ENCODE measurements at places on chromosomes 12 and 14.

DNA sequence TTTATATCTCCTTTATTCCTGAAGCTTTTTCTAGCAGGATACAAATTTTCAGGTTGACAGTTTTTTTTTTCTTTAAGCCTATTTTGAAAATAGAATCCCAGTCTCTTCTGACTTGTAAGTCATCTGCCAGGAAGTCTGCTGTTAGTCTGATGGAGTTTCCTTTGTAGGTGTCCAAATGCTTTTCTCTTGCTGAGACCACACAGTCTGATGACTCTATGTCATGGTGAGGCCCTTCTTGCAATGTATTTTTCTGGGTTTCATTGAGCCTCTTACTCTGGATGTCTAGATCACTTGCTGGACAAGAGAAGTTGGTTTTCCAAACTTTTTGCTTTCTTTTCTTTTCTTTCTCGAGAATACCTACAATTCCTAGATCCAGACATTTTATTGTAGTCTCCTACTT, 30.6 kb downstream of the USP15 start:
- DNase-seq, result no peak

DNA sequence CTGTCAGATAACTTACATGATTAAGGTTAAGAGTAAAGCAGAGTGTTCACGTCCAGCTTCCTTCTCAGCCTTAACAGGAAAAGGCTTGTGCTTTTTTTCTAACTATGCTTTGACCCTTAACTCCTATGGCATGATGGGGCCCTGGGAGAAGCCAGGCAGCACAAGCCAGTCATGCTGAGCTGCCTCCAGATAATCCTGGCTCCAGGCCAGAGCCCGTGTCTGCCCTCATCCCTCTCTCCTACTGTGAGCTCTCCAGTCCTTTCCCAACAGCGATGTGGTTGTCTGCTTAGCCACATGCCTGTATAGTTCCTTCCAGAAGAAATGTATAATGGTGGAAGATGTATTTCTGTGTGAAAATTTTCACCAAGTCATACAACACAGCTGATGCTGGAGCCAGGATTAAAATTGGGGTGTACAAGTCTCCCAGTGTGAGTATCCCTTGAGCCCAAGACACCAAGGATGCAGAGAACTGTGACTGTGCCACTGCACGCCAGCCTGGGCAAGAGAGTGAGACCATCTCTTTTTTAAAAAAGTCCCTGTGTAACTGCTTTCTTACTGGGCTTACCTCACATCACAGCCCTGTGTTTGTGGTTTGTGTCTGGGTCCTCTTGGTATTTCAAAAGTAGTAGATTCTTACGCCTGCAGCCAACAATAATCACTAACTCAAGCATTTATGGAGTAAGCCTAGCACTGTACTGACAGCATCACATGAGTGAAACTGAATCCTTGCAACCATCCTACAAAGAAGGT, 7.9 kb upstream of the ITFG2 start:
- DNase-seq, result no peak

- DNase-seq, result no peak
Measured at GRCh38 chr12:116604951-116605641, 45.9 kb downstream of the MAP1LC3B2 start.

GRCh38 chr12:112795582-112795981, 4.0 kb downstream of the RPH3A start:
- DNase-seq, result no peak

DNA sequence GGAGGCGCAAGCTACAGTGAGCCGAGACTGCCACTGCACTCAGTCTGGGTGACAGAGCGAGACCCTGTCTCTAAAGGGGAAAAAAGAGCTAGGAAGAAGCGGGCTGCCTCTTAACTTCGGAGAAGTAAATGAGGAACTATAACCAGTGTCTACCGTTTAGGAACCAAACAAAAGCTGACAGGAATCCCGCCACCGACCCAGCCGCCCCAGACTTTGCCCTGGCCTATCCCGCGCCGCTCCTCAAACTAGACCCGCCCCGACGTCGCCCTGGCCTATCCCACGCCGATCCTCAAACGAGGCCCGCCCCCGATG, 568 bp upstream of the SIVA1 start:
- no peak for DNase-seq

- no peak for DNase-seq
Measured at GRCh38 chr12:89469361-89469760, 55.2 kb downstream of the GALNT4 start.

GRCh38 chr12:42360747-42361403, 34.9 kb downstream of the PPHLN1 start:
- DNase-seq, result no peak

GRCh38 chr12:55633151-55633550, 3.5 kb upstream of the OR10P1 start:
- no peak for DNase-seq

DNA sequence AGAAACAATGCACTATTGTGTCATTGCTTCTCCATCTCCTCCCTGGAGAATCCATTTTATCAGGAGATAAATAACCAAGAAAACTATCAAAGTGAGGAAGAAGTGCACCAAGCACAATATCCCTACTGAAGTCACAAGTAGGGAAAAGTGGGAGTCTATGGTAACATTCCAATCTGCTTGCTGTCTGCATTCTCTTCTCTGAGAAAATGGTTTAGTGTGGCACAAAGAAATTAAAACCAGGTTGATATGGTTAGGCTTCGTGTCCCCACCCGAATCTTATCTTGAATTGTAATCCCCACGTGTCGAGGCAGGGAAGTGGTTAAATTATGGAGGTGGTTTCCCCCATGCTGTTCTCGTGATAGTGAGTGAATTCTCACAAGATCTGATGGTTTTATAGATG, 209.7 kb downstream of the PRKD1 start:
- DNase-seq, result no peak

DNA sequence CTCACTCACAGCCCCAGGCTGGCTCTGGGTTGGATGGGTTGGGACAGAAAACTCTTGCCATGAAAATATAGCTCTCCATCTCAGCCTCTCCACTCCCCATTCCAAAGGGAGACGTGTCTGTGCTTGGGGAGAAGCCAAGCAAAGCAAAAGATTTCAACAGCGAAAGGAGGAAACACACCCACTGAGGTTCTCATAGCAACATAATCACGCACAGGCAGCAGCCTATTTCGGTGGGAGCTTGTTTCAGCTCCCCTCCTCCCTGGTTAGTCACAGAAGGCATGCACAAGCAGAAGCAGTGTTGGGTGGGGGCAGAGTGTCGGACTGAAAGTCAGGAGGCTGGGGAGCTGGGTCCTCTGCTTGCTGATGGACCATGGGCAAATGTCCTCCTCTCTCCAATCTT, 1.9 kb upstream of the PRMT8 start:
- DNase-seq, result no peak

- DNase-seq, result no peak
Measured at GRCh38 chr14:56678838-56679237, 99.2 kb downstream of the TMEM260 start.
